ENCODE measurements at places on chromosomes 7 and 10. TPM values are rescaled to one million over a fixed set of nuclear protein-coding genes. Genes with fewer than 3 reads are reported as not detected.

GRCh38 chr7:100893910-100894721 is 1.6 kb downstream of the ACHE start:
- H3K36me3 ChIP-seq, result no peaks in the 10 kb centered on the region
- H3K27me3 ChIP-seq, result peaks cover 52% of the 10 kb centered on the region
- no peak for DNase-seq
- no peak overlapping the region for H3K27ac ChIP-seq
- H3K4me1 ChIP-seq, result peaks cover 24% of the 10 kb centered on the region
- H3K4me3 ChIP-seq, result peak overlapping the region; percentile 8

The IFIT2 gene
- 10.8 TPM for total RNA-seq

DNA sequence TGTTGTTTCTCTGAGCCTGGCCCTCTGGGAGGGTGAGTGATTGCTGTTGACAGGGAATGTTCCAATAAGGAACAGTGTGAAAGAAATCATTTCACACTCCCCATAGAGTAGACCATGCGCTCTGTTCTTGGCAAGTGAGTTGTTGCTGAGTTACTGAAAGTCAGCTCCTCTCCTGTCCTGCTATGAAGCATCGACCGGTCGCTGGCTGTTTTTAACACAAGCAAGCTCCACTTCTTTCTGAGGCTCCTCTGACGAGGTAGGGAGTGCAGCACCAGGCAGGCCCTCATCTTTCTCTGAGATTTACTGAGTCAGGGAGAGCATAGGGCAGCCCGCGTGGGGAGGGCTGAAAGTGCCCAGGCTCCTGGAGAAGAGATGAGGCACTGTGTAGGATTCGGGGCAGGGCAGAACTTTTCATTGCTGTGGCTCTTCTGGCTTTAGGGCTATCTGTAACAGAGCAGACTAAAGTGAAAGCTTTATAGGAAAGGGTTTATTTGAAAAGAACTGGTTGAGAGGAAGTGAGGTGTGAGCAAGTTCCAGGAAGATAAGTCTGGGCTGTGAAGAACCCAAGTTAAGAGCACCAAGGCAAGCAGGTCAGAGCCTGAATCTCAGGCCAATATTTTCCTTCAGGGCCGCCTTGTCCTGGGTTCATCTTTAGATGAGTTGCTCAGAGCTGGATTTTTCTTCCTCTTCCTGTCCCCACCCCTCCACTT is 332.2 kb downstream of the CCSER2 start:
- no peaks in the 10 kb centered on the region for H3K36me3 ChIP-seq
- H3K4me3 ChIP-seq, result no peak overlapping the region
- peaks cover 11% of the 10 kb centered on the region for H3K27me3 ChIP-seq
- no peak for DNase-seq
- H3K4me1 ChIP-seq, result no peaks in the 10 kb centered on the region

The GDF10 gene
- 0.19 TPM for total RNA-seq

DNA sequence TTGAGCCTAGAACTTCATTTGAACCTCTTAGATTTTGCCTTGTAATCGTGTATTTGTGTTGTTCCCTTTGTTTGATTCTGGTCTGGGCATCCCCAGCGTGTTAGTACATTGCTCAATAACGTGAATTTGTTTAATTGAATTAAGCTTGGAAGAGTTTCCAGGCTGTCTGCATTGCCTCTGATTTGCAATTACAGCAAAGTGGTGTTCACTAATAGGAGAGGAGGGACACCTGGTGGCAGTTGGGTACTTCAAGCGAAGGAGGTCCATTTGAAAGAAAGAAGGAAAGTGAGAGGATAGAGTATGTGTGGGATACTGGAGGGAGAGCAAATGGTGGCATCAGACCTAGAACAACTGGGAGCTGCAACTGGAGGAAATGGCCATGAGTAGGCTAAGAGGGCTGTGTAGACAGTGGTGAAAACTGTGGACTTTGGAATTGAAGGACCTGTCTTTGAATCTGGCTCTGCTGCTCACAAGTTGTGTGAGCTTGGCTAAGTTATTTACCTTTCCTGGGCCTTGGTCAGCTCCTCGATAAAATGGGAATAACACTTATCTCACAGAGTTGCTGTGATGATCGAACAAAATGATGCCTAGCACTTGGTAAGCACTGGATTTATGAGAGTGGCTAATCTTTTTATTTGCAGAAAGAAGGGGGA is 15.1 kb downstream of the LSMEM1 start:
- DNase-seq, result peak; percentile 32
- H3K27me3 ChIP-seq, result peaks cover 27% of the 10 kb centered on the region
- H3K4me3 ChIP-seq, result no peak overlapping the region
- H3K36me3 ChIP-seq, result no peaks in the 10 kb centered on the region
- no peak overlapping the region for H3K27ac ChIP-seq

DNA sequence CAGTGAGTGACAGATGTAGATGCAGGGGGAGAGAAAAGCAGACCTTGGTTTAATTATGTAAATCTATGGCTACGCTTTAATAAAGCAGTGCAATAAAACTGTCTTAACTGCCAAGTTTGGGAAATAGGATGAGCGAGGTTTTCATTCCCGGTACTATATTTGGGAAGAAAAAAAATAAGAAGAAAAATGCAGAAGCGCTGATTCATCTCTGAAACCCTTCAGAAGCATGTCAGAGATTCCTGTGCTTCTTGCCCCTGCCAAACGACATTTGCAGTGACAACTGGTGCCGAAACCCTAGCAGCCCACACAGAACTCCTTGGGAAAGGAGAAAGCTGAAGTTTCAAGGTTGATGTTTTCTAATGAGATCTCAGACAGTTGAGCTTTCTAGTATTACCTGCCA is 380.7 kb downstream of the REEP3 start:
- H3K27ac ChIP-seq, result no peak overlapping the region
- H3K36me3 ChIP-seq, result no peaks in the 10 kb centered on the region
- H3K4me1 ChIP-seq, result no peaks in the 10 kb centered on the region
- H3K4me3 ChIP-seq, result no peak overlapping the region
- DNase-seq, result no peak

GRCh38 chr7:107972075-107972482 is 30.9 kb downstream of the LAMB1 start:
- no peaks in the 10 kb centered on the region for H3K36me3 ChIP-seq
- DNase-seq, result no peak
- H3K27me3 ChIP-seq, result peaks cover 10% of the 10 kb centered on the region
- no peak overlapping the region for H3K4me3 ChIP-seq

DNA sequence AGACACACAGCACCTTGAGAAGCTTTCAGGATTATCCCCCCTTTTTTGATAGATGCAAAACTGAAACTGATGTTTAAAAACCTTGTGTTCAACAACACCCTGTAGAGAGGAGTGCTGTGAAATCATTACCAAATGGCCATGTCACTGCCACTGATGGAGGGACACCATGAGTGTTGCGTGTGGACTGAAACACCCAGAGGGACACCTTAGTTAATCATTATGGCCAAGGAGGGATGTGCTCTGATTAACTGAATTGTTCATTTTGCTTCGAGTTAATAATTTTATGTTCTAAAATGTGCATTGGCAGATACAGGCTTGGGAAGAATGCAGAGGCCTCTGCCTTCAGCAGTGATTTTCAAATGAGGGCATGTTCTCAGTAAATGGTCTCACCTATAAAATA is 226.0 kb downstream of the KLF6 start:
- no peak overlapping the region for H3K4me3 ChIP-seq
- no peaks in the 10 kb centered on the region for H3K36me3 ChIP-seq
- peaks cover 25% of the 10 kb centered on the region for H3K27me3 ChIP-seq
- peaks cover 24% of the 10 kb centered on the region for H3K4me1 ChIP-seq
- no peak for DNase-seq
- no peak overlapping the region for H3K27ac ChIP-seq

DNA sequence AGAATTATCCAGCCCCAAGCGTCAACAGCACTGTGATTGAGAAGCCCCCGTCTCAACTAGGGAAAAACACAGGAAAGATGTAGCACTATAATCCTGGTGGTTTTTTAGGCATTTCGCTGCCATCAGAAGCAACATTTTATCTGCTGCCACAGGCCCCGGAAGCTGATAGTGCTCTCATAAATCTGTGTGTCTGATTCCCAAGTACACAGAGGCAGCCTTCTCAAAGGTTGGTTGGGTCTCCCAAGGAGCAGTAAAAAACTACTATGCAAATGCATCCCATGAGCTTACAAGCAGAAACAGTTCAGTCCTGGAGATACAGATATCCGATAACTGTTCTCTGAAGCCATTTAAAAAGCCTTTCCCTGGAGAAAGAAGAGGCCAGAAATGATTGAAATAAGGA is 45.8 kb upstream of the LYZL1 start:
- H3K27ac ChIP-seq, result no peak overlapping the region
- H3K4me3 ChIP-seq, result no peak overlapping the region
- H3K4me1 ChIP-seq, result no peaks in the 10 kb centered on the region
- no peaks in the 10 kb centered on the region for H3K36me3 ChIP-seq
- H3K27me3 ChIP-seq, result peaks cover 14% of the 10 kb centered on the region
- DNase-seq, result no peak

- no peak overlapping the region for H3K4me3 ChIP-seq
- peaks cover 8% of the 10 kb centered on the region for H3K27me3 ChIP-seq
- no peaks in the 10 kb centered on the region for H3K4me1 ChIP-seq
- no peaks in the 10 kb centered on the region for H3K36me3 ChIP-seq
Observed at GRCh38 chr10:78465431-78465830, 431.8 kb downstream of the RPS24 start.

The WNT16 gene
- not detected for total RNA-seq

The HOXA3 gene
- not detected for total RNA-seq

The ZNF783 gene
- 32.4 TPM for total RNA-seq

The ZRANB1 gene
- total RNA-seq, result 15.0 TPM

DNA sequence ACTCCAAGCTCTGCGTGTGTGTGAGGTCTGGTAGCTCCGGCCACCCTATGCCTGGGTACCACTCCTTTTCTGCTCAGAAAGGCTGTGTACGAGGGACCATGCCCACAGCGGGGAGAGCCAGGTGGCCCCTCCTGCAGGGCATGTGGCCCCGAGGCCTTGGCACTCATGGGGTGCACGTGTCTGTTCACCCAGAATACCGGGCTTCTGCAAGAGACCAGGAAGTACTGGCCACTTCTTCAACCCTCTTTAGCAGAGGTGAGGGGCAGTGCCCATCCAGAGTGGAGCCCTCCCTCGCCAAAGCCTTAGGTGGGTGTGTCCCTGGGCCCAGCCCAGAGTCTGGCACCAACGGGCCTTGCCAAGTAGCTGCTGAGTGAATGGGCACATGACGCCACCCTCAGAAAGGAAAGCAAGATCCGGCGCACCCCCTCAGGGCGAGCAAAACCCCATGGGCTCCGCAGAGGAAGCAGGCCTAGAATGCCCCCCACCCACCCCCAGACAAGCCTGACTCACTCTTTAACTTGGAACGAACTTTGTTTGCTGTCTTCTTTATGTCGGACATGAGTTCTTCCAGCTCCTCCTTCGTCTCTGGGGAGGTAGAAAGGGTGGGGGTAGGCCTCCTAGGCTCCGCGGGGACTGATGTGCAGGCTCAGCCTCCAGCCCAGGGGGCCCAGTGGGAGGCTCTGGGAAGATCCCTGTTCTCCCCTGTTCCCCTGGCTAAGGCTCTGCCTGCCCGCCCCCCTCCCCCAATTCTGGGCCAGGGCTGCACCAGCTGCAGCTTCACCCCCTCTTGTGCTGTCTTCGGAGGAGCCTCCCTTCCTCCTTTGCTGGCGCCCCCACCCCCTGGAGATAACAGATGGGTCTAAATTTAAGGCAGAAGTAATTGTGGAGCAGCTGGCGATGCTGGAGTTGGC is 14.6 kb downstream of the STX1A start:
- H3K27me3 ChIP-seq, result no peaks in the 10 kb centered on the region
- DNase-seq, result no peak
- H3K36me3 ChIP-seq, result peaks cover 4% of the 10 kb centered on the region
- no peak overlapping the region for H3K27ac ChIP-seq
- H3K4me1 ChIP-seq, result peaks cover 8% of the 10 kb centered on the region

GRCh38 chr7:75649462-75649861 is 89.3 kb downstream of the HIP1 start:
- no peaks in the 10 kb centered on the region for H3K27me3 ChIP-seq
- no peaks in the 10 kb centered on the region for H3K36me3 ChIP-seq
- DNase-seq, result no peak

DNA sequence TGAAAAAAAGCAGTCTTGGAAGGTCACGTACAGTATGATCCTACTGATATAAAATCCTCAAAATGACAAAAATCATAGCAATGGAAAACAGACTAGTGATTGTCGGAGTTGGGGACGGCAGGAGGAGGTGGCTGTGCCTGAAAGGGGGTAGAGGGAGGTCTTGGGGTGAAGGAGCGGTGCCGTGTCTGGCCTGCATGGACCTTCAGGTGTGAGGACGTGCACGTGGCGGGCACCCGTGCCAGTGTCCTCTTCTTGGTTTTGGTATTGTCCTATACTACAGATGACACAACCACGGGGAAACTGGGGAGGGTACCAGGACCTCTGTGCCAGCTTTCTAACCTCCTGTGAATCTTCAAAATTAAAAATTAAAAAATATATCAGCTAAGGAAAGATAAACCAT is 73.0 kb downstream of the COBL start:
- no peaks in the 10 kb centered on the region for H3K36me3 ChIP-seq
- H3K27me3 ChIP-seq, result no peaks in the 10 kb centered on the region
- H3K4me3 ChIP-seq, result no peak overlapping the region
- DNase-seq, result no peak

Data from activated T-cell treated with anti-CD3 and anti-CD28 coated beads, Interleukin-2, amount 50 U/mL, for 72 hours (primary cell).